NCI-H187 (cell line): ENCODE measurements at places on chromosomes 13 and 19.

- DNase-seq, result peak; percentile 13
Measured at GRCh38 chr13:36850790-36851438, 31.9 kb downstream of the RFXAP start.

DNA sequence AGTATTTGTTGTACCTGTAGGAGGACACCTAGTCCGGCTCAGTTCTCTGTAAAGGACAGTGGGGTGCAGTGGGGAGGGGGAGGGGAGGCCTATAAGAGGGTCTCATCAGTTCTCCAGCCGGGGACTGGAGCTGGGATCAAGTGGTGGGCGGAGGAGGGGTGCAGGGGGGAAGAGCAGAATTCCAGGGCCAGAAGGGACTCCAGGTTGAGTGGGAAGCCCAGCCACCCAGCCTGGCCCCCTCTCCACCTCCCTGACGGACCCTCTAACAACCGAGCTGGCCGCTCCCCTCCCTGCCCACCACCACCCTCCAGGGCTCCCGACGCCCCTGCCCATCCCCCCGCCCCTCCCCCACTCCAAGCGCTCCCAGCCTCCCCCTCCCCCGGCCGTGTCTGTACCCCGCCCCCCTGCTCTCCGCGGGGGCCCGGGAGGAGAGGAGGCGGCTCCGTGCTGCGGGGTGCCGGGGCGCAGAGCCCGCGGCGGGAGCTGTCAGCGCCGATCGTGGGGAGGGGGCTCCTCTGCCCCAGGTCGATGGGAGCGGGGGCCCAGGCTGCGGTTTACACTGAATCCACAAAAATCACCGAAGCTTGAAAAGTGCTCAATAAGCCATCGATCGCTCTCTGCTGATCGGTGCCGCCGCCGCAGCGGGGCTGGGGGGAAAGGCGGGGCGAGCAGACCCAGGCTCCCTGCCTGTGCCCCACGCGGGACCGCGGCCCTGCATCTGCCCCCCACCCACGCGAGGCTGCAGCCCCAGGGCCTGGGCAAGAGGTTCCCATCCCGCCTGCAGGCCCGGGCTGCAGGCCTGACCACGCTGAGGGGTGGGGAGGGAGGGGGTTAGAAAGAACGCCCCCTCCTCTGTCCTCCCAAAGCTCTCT is 34.6 kb upstream of the ONECUT3 start:
- DNase-seq, result no peak

DNA sequence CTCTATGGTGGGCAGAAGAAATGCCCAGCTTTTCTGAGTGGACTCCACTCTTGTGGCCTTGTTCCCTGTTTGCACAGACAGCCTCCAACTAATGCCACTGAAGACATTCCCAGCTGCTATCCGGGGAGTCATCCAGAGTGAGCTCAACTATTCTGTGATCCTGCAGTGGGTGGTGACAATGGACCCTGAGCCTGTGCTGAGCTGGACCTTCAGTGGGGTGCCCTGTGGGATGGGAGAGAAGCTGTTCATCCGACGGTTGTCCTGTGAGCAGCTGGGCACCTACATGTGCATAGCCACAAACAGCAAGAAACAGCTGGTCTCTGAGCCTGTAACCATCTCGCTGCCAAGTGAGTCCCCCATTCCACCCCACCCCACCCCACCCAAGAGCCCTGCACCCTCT is 10.3 kb downstream of the IGSF23 start:
- DNase-seq, result no peak

- DNase-seq, result no peak
Measured at GRCh38 chr13:42119875-42120274, 71.4 kb downstream of the DGKH start.

- no peak for DNase-seq
Measured at GRCh38 chr13:98706446-98707110, 45.9 kb downstream of the SLC15A1 start.

DNA sequence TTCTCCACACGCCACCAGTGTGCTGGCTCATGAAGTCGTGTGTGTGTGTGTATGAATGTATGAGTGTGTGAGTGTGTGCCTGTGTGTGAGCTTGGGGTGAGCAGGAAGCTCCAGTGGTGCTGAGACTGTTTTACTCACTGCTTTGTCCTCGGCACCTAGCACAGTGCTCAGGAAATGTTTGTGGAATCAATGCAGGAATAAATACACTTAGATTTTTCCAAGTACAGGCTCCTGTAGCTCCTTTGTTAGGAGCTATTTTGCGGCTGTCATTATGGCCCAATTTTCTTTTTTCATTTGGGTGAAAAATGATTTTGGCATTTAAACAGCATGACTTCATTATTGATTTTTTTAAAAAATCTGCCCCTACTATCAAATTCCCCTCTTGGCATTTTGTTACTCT is 193.5 kb upstream of the KL start:
- DNase-seq, result no peak

DNA sequence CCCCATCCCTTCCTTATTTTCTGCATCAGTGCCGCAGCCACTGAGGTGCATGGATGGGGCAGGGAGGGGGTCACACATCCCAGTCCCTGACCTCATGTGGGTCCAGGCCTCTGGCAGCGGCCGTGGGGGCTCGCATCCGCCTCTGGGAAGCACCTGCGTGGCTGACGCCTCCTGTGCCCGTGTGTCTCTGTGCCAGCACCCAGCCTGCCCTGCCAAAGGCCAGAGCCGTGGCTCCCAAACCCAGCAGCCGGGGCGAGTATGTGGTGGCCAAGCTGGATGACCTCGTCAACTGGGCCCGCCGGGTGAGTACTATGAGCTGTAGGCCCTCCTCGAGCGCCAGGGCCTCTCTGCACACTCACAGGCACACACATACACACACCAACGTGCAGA is 4.9 kb downstream of the NDUFS7 start:
- no peak for DNase-seq

GRCh38 chr13:110944121-110944967 is 29.5 kb upstream of the ANKRD10 start:
- DNase-seq, result no peak

DNA sequence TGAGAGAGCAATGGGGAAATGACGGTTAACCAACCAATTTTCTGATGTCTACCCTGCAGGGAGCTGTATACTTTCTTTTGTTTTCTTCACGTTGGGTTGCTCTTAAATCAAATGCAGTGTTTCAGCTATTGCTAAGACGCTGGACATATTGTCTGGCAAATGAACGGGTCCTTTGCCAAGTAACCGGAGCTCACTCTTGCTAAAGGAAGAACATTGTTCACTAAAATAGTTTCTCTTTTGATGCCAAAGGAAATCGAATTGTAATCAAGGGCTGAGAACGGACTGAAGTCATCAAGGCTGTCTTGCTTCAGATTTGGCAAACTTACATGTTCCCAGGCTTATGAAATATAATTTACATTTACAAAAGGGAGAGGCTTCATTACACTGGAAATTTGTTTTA is 142.3 kb upstream of the ARGLU1 start:
- DNase-seq, result no peak

- DNase-seq, result no peak
Measured at GRCh38 chr13:106104281-106104901, 431.1 kb downstream of the EFNB2 start.

- DNase-seq, result no peak
Measured at GRCh38 chr13:113794086-113794485, 35.1 kb downstream of the TMEM255B start.

GRCh38 chr19:1503089-1503924 is 9.5 kb downstream of the ADAMTSL5 start:
- no peak for DNase-seq

DNA sequence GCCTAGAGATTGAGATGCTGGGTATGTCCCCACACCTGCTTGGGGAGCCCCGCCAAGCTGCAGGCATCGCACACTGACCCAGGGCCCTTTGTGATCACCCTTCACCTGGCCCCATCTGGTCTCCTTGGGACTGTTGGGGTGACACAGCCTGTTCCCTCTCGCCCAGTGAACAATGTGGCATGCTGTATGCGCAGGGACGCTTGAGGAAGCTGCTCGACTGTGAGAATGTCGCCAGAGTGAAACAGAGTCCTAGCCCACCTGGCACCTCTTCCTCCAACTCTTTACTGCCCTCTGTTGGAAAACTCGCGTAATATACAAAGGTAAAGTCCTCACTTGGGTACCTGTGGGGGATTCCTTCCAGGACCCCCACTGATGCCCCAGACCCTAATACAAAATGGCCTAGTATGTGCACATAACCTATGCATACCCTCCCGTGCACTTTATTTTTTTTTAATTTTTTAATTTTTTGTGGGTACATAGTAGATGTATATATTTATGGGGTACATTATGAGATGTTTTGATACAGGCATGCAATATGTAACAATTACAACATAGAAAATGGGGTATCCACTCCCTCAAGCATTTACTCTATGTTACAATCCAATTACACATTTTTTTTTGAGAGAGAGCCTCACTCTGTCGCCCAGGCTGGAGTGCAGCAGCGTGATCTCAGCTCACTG is 9.0 kb downstream of the BLOC1S3 start:
- no peak for DNase-seq

DNA sequence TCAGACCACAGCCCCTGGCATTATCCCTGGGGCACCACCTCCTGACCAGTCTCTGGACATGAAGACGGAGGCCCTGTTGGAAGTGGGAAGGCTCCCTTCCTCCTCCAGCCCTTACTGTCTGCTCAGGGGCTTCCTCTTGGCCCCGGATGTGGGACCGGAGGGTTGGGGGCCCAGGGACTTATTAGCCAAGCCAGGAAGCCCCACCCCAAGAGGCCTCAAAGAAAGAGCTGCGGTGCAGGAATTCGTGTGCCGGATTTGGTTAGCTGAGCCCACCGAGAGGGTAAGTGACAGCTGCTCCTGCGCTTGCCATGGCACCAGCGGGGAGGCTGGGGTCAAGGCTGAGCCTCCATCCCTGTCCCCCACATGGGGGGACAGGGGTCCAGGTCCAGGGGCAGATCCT is at the start of gene RETN:
Gene RETN, plus strand, starts transcription at position 208 of the 400 bp plus-strand sequence. CDS start 278 bp downstream, outside the sequence.
- no peak for DNase-seq

DNA sequence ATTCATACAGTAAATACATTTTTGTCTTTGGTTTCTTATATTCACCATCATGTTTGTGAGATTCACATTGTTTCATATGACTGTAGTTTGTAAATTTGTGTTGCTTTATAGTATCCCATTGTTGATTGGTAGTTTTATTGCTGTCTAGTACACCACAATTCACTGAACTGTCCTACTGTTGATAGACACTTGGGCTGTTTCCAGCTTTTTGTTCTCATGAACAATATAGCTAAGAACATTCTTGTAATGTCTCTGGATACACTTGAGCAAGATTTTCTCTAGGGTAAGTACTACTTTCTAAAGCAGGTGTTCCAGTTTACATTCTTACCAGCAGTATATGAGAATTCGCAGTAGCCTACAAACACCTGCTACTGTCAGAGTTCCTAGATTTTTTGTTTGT is 37.8 kb downstream of the SKA3 start:
- no peak for DNase-seq

DNA sequence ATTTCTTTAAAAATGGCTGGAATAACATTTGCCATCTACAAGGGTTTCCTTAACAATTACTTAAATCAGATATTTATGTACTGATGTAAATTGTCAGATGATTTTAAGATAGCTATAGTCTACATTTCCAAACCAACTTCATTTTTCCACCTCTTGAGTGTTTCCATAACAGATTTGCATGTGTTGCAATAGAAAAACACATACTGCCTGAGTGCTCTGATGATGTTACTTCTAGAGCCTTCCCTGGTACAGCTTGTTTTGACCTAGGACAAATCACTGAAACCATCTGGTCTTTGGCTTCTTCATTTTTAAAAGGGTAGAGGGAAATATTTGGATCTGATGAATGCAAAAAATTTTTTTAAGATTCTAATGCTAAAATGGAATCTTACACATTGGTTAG is 245.9 kb downstream of the PCDH9 start:
- DNase-seq, result no peak

- no peak for DNase-seq
Measured at GRCh38 chr19:29266001-29266400, 53.0 kb upstream of the UQCRFS1 start.

GRCh38 chr13:31115616-31116015 is 46.1 kb downstream of the HSPH1 start:
- no peak for DNase-seq

- DNase-seq, result no peak
Measured at GRCh38 chr13:20241593-20241992, 9.5 kb upstream of the GJB6 start.

DNA sequence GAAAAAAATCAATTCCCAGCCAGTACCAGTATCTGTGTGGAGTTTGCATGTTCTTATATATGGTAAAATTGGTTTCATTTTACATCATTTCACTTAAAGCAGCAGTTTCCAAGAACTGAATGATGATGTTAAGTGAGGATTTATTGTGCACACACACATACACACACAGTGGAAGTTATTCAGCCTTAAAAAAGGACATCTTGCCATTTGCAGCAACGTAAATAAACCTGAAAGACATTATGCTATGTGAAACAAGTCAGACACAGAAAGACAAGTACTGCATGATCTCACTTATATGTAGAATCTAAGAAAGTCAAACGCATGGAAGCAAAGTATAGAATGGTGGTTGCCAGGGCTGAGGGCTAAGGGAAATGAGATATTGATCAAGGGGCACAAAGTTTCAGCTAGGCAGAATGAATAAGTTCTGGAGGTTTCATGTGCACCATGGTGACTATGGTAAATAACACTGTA is 5.3 kb downstream of the SIGLECL1 start:
- DNase-seq, result no peak

DNA sequence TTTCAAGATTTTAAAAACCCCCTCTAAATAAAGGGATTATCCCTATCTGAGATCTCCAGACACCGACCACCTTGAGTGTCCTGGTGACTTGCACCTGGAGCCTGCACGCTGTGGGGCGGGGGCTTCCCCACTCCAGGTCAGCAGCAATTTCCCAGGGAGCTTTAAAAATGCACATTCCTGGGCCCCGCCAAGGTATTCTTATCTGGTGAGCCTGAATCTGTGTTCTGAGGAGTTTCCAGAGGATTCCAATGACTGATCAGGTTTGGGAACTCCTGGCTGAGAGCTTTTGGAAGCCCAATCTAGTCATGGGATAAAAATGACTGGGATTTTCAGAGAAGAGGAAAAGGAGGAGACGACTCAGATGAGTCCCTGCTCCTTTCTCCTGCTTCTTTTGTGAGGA is 66.1 kb downstream of the FGF9 start:
- DNase-seq, result no peak

- no peak for DNase-seq
Measured at GRCh38 chr19:4088975-4089374, 22.3 kb upstream of the ZBTB7A start.

- no peak for DNase-seq
Measured at GRCh38 chr13:101486708-101487437, 34.4 kb downstream of the ITGBL1 start.

DNA sequence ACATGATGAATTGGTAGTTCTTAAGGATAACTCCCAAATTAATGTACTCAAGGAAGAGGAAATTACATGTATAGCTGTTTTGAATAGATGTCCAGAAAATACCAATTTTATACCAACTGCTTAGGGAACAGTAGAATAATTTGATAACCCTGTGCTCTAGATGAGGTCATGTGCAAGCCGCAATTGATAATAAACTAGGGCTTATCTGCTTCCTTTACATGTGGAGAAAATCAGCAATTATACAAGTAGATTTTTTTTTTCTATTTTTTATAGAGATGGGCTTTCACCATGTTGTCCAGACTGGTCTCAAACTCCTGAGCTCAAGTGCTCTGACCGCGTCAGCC is 9.3 kb downstream of the TPT1 start:
- DNase-seq, result no peak
